ENCODE measurements at places on chromosomes 16 and 17. TPM values are rescaled to one million over a fixed set of nuclear protein-coding genes. Genes with fewer than 3 reads are reported as not detected.

The PDE6G gene
- total RNA-seq = 0.32 TPM

The KRTAP3-1 gene
- not detected for total RNA-seq

The ATP1B2 gene
- 7.7 TPM for total RNA-seq

The GNG13 gene
- not detected for total RNA-seq

The PDPR gene
- total RNA-seq = 19.9 TPM

The ATP2A3 gene
- total RNA-seq = 96.5 TPM

The KRTAP9-4 gene
- not detected for total RNA-seq

The C16orf46 gene
- total RNA-seq = 1.2 TPM

The DERL2 gene
- total RNA-seq = 77.4 TPM

The KRT9 gene
- not detected for total RNA-seq
